ENCODE measurements at places on chromosomes 1 and 21.
A peak's percentile ranks its signal among the peaks of the same experiment; 100 is the strongest.

DNA sequence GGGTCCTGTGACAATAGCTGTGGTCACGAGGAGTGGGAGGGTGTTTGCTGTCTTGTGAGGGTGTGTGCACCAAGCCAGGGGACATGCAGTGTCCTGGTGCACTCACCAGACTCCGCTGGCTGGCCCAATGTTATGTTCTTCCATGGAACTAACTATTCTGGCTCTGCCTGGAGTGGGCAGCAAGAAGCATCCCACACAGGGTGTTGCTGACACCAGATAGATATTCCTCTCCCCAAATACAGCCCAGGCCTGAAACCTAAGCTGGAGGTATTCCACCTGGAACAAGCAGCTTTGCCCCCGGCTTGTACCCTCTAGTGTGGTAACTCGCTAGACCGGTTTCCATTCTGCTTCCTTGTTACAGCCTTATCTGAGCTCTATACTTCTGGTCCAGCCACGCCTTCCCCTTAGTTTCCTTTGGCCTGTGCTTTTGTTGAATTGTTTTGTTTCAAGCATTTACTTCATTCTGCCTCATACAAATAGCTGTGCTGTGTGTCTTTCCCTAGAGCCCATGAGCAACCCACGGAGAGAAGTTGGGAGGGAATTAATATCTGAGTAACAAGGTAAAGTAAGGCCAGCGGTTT is 14.7 kb upstream of the LY9 start:
- DNase-seq, result peak; percentile 72

- no peak for DNase-seq
These were observed 64.8 kb upstream of the LGALS8 start for GRCh38 chr1:236458996-236459395.

DNA sequence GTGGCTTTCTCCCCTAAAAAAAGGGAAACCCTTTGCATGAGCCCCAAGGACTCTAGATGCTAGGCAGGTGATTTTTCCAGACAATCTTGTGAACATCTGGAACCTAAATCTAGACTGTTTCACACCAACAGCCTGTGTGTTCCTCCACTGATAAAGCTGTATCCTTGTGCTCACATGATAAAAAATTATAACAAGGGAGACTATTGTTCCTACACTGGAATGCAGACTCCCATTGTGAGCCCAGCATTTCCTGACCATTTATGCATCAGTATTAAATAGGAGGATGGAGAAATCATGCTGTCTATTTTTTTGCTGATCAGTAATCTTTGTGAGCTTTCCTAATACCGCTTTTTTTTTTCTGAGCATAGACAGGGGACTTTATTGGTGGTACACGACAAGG is 52.5 kb downstream of the ZNF697 start:
- no peak for DNase-seq

DNA sequence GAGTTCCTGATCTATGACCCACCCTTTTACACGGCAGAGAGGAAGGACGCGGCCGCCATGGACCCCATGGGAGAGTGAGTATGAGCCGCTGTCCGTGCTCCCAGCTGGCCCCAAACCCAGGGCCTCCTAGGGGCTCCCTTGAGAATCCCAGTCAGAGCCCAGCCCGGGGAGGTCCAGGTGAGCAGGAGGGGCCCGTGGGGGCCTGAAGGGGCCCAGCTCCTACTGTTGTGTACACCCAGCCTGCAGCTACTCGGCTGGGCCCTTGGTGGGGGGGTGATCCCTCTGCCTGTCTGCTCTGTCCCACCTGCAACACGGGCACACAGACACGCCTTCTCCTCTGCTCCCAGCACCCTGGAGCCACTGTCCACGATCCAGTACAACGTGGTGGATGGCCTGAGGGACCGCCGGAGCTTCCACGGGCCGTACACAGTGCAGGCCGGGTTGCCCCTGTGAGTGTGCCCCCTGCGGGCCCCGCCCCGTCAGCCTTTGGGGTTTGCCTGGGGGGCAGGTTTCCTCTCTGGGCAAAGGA is 28.6 kb upstream of the LRRC3 start:
- DNase-seq, result no peak

DNA sequence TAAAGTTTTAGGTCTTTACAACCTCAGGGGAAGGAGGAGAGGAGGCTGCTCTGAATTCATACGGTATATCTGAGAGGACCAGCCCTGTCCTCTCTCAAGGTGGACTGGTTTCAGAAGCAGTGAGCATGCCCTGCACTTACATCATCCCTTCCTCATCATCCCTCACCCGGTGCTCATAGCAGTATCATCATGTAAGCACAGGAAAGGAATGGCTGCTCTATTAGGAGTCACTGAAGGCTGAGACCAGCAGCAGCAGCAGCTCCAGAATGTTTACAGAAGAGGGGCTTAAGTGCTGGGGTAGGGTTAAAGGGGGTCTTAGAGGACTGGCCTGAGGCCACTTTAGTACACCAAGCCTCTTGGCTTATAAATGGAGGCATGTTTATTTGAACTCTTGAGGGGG is 185.9 kb downstream of the AK5 start:
- no peak for DNase-seq

- DNase-seq, result no peak
These were observed 54.9 kb downstream of the NRIP1 start for GRCh38 chr21:15009837-15010363.

DNA sequence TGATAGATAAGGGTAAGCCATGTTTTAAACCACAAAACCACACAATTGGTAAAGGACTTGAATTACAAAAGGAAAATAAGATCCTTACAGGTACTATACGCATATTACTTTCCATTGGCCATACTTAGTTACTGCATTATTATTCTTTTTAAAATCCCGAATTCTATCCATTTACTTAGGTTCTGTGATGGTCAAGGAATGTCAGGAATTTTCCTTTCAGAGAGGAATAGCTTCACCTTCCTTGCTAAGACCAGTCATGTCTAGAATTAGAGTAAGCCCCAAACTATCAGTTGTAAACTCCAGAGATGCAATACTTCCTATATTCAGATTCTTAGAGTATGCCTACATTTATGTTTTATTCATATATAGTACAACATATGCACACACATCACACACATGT is 13.7 kb downstream of the EFCAB7 start:
- DNase-seq, result no peak

GRCh38 chr1:107158496-107158895 is 17.7 kb downstream of the NTNG1 start:
- peak; percentile 58 for DNase-seq

DNA sequence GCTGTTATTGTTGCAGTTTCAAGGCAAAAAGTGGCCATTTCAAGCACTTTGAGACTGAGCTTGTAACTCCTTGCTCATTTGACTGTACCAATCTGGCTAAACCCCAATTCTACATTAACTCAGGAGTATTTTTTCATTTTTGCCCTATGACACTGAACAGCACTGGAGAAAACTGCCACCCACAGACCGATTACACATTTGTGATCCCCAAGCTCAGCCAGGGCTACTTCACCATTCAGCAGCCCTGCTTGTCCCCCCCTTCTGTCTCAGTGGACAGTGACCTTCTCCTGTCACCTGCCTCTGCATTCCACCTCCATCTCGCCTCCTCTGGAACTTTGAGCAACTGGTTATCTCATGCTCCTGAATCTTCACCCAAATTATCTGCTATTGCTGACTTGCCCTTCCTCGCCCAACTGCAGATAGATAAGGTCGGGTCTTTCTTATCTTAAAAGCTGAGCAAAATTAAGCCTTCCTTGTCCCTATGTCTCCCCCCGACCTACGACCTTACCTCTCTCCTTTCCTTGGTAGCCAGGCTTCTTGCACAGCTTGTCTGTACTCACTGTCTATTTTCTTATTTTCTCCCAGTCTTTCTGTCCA is 25.3 kb downstream of the SPATA46 start:
- DNase-seq, result no peak

- DNase-seq, result no peak
These were observed 63.1 kb downstream of the ZNF281 start for GRCh38 chr1:200346700-200347099.

Data from lung (tissue), 17 donors.